ENCODE measurements at places on chromosomes 13 and 19.

DNA sequence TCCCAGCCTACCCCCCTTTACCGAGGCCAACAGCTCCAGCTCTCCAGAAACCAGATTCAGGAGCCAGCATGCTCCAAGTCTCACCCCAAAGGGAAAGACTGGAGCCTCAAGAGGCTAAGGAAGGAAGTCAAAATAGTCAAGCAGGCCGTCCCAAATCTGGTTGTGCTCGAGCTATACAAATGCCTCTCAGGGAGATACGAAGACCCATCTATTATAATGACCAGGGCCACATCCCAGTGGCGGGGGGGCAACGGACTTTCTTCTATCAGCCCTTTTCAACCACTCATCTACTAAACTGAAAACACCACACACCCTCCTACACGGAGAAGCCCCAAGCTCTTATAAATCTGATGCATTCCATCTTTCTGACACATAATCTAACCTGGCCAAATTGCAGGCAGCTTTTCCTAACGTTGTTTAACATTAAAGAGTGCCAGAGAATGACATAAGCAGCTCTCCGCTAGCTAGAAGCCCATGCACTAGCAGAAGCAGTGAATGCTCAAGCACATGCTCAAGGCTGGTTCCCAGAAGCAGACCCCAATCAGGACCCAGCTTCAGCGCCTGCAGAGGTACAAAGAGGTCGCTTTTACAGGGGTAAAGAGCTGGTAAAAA, 104.6 kb upstream of the ZNF98 start:
- DNase-seq = no peak

DNA sequence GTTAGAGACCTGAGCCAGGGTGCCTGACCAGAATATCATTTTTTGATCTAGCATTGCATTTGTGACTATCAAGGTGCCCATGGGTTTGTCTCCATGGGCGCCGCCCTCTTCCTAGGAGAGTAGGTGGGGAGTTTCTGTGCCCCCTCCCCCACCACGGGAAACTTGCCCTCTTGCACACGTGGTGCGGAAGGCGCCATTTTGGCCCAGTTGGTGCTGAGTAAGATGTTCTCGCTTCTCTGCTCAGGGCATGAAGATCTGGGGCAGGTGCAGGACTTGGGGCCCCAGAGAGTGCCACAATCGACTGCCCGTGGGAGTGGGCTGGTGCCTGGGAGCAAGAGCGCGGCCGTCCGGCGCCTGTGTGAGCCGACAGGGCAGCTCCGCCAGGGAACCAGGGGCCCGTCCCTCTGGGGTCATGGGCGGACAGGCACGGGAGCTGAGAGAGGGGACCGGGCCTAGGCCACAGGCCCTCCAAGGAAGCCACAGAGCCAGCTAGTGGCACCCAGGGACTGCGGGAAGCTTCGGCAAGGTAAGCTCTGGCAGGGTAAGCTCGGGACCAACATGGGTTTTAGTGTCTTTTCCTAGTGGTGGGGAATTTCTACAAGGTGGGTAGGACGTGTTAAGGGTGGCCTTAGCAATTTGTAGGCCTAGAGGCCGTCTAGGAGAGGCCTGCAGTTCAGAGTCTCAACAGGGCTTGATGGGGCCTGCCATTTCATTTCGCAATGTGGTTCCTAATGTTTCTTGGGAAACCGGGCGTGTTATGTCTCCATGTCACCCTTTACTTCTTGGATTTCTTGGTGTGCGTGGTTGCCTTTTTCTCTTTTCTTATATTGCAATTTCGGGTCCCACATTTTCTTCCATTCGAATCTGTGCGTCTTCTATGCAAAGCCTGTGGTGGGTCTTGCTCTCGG, 14.5 kb downstream of the SACS start:
- no peak for DNase-seq

GRCh38 chr13:33285420-33286124, at the start of gene STARD13:
Gene STARD13, minus strand, starts transcription at chr13:33285755. Its CDS starts 117 bp downstream, at chr13:33285638.
- DNase-seq = peak; percentile 98

- peak; percentile 9 for DNase-seq
Observed at GRCh38 chr13:111034811-111035210, 80.3 kb upstream of the ARHGEF7 start.

DNA sequence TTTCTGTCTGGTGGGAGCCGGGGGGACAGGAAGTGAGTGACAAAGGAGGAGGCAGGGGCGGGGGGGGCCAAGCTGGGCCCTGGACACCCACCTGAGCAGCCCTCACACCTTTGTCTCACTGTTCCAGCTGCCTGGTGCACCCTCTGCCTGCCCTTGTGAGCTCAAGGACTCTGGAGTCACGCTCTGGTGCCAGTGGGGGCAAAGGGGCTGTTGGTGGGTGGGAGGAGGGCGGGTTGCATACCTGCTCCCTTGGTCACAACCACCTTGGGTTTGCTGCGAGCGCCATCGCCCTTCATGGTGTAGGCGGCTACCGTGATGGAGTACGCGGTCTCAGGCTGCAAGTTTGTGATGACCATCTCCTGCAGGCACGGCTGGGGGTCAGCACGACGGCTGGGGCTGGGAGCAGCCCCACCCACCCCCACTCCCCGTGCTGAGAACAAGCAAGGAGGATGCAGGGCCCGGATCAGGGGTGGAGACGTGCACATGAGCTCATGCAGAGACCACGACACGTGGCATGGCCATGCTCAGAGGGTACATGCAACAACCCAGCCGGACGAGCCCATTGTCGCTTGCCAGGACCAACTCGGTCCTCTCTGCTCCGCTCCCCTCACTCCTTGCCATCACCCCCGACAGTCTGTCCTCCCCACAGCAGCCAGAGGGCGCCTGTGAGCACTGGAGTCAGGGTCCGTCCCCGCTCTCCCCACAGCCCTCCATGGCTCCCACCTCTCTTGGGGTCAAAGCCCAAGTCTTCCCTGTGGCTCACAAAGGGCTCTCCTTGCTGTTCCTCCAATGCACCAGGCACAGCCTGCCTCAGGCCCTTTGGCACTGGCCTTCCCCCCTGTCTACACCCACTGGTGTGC, 114.9 kb downstream of the PTPRS start:
- no peak for DNase-seq

- DNase-seq = no peak
Observed at GRCh38 chr19:45772912-45773311, 3.9 kb upstream of the SIX5 start.

Measured in fibroblast of skin of right quadriceps (primary cell).